ENCODE measurements at places on chromosomes 16 and 17. TPM values are rescaled to one million over a fixed set of nuclear protein-coding genes. Genes with fewer than 3 reads are reported as not detected.

The ABCA9 gene
- 3.7 TPM for polyA plus RNA-seq

The TEX14 gene
- 0.43 TPM for polyA plus RNA-seq

The STARD3 gene
- 44.2 TPM for polyA plus RNA-seq

The CCDC102A gene
- polyA plus RNA-seq = 25.6 TPM

The CMTM2 gene
- 1.5 TPM for polyA plus RNA-seq

The PPY gene
- not detected for polyA plus RNA-seq

The TBC1D3C gene
- not detected for polyA plus RNA-seq

The PRSS27 gene
- 2.5 TPM for polyA plus RNA-seq

The SRCIN1 gene
- polyA plus RNA-seq = 2.5 TPM

The IL17C gene
- not detected for polyA plus RNA-seq

The SLC16A3 gene
- 18.8 TPM for polyA plus RNA-seq

The IFI35 gene
- 12.4 TPM for polyA plus RNA-seq

The LRRC36 gene
- polyA plus RNA-seq = 3.1 TPM

The CRYBA1 gene
- polyA plus RNA-seq = not detected

The ZNF287 gene
- polyA plus RNA-seq = 9.7 TPM

The KANSL1 gene
- polyA plus RNA-seq = 75.7 TPM

The ABCA5 gene
- 34.0 TPM for polyA plus RNA-seq

The LRRC46 gene
- polyA plus RNA-seq = 3.7 TPM

The FZD2 gene
- 26.0 TPM for polyA plus RNA-seq

The ZG16B gene
- polyA plus RNA-seq = 0.64 TPM

The TMEM92 gene
- 1.7 TPM for polyA plus RNA-seq

The SP6 gene
- polyA plus RNA-seq = 3.8 TPM

The PHKB gene
- polyA plus RNA-seq = 70.5 TPM

The NEK8 gene
- polyA plus RNA-seq = 6.9 TPM

The STUB1 gene
- polyA plus RNA-seq = 124 TPM

The NEUROD2 gene
- 0.06 TPM for polyA plus RNA-seq

The SLC47A1 gene
- 16.6 TPM for polyA plus RNA-seq

The KRT40 gene
- polyA plus RNA-seq = not detected

The SLC47A2 gene
- 6.7 TPM for polyA plus RNA-seq

The DNAAF1 gene
- 7.5 TPM for polyA plus RNA-seq

The CACNG5 gene
- 1.8 TPM for polyA plus RNA-seq

The SPNS2 gene
- 45.8 TPM for polyA plus RNA-seq
